ENCODE measurements at places on chromosomes 7 and 10.

GRCh38 chr10:59047180-59047579, 129.3 kb upstream of the PHYHIPL start:
- no peak for DNase-seq

DNA sequence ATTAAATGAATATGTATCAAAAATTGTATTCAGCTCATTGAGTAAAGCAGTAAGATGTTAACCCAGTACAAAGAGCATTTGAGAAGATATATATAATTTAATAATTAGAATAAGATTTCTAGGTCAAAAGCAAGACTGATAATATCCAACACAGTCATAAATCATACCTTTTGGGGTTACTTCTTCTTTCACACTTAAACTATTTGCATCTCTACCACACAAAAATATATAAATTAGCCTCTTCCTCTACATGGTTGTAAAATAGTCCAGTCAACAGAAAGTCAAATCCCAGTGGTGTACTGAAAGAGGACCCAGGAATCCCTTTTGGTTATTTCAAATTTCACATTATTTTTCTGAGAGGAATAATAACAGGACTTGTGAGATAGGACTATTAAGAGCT, 204.6 kb upstream of the INHBA start:
- DNase-seq, result no peak

DNA sequence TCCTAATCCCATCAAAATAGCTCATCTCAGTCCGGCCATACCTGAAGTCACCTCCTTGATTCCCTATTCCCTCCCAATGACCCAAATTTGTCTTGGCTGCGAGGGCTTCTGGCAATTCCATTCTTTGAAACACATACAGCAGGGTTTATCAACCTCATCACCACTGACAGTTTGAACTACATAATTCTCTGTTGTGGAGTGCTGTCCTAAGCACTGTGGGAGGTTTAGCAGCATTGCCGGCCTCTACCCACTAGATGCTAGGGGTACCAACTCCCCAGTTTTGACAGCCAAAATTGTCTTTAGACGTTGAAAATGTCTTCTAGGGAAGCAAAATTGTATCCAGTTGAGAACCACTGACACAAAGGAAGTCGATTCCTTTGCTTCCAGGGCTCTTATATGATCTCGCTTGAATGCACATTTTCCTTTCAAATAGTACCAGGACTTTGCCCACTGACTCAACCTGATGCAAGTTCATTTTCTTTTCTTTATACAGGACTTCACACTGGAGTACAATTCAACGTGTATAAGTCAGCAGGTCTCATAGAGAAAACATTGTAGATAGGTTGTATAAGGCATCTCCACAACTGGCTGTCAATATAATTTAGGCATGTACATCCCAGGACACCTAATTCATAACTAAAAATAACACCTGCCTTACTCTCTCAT, 133.3 kb downstream of the STRA8 start:
- no peak for DNase-seq

GRCh38 chr7:36599645-36600313, 124.5 kb downstream of the AOAH start:
- DNase-seq, result no peak

GRCh38 chr10:79236433-79236765, 110.9 kb upstream of the PPIF start:
- DNase-seq, result no peak

DNA sequence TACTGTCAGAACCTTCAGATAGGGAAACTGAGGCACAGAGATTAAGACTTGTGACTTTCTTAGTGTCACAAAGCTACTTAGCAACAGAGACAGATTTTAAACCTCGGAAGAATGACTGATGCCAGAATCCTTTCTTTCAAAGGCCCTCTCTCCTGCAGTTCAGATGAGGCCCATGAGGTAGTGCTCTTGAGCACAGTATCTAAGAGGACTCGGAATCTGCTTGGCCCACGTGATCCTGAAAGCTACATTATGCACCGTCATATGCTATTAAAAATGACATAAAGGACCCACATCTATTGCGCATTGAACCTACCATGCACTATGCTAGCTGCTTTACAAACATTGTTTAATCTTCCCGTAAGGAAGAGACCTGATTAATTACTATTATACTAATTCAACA, 355.9 kb downstream of the SFMBT2 start:
- peak; percentile 23 for DNase-seq

DNA sequence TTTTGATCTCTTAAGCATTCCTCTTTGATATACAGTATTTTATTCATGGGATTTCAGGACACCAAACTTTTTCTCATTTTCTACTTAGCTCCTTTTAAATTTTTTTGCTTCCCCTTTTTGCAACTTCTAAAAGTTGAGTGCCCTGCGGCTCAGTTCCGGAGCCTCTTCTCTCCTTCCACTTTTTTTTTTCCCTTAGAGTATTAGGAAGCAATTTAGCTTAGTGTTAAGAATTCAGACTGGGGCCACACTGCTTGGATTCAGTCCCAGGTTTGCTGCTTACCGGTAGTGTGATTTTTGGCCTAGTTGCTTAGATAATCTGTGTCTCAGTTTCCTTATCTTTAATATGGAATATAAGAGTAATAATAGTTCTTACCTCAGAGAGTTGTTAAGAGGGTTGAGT, 3.4 kb downstream of the STAM start:
- DNase-seq, result no peak

- DNase-seq, result peak; percentile 79
These were observed 115.9 kb upstream of the EEPD1 start for GRCh38 chr7:36037121-36037662.

GRCh38 chr7:123916240-123916724, 8.8 kb upstream of the SPAM1 start:
- peak; percentile 14 for DNase-seq

GRCh38 chr10:16941870-16942269, 124.6 kb upstream of the RSU1 start:
- no peak for DNase-seq

GRCh38 chr10:131832056-131832685, 68.6 kb upstream of the PPP2R2D start:
- no peak for DNase-seq

DNA sequence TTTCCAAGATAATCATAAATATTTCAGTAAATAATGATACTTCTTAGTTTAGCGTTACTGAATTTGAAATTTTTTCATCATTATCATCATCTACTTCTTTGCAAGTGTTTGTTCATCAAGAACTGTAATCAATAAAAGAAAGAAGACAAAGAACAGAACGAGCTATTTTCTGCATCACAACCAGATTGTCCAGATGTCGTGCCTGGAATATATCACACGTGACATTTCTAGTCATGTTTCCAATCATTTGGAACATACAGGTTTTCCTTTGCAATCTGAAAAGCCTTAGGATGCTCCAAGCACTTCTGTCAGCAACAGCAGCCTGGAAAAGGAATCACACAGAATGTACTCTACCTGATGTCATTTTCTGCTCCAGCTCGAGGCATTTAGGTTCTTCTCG, 107.4 kb downstream of the FAM107B start:
- DNase-seq, result no peak

DNA sequence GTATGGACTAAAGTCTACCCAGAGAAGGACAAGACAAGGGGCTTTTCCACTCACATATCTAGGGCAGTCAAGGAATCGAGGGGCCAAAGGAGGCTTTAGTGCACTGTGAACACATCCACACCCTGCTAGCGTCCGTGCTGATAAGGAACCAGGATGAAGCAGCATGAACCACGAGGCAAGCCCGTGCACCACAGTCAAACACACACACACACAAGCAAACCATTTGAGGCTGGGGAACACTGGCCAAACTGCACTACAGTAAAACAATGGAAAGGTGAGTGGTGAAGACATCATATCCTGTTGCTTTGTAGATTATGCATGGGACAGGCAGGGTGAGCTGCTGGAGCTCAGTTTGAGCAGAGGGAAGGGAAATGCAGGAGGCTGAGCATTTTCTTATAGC, 177.4 kb upstream of the CDCA7L start:
- no peak for DNase-seq

GRCh38 chr10:6406220-6407033, 173.6 kb downstream of the PRKCQ start:
- DNase-seq, result peak; percentile 54

GRCh38 chr10:12375076-12375504, 25.7 kb downstream of the CAMK1D start:
- no peak for DNase-seq

GRCh38 chr7:141436575-141437075, 114.6 kb upstream of the AGK start:
- no peak for DNase-seq
